ENCODE measurements at places on chromosomes 3 and 15.

DNA sequence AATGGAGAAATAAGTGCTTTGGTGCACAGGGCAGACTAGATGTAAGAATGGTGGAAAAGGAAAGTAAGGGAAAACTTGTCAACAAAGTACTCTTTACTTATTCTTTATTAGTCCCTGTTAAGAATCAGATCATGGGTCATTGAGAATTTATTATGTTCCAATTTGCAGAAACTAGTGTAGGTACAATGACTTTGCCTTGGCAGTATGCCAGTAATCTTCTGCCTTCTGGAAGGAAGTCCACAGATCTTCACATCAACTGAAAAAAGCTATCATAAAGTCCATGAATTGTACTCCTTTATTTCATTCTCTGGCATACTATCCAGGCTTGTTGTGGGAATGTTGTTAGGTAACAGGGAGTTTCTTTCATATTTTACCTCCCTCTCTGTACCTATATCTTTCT is 88.2 kb upstream of the FLNB start:
- DNase-seq, result no peak

DNA sequence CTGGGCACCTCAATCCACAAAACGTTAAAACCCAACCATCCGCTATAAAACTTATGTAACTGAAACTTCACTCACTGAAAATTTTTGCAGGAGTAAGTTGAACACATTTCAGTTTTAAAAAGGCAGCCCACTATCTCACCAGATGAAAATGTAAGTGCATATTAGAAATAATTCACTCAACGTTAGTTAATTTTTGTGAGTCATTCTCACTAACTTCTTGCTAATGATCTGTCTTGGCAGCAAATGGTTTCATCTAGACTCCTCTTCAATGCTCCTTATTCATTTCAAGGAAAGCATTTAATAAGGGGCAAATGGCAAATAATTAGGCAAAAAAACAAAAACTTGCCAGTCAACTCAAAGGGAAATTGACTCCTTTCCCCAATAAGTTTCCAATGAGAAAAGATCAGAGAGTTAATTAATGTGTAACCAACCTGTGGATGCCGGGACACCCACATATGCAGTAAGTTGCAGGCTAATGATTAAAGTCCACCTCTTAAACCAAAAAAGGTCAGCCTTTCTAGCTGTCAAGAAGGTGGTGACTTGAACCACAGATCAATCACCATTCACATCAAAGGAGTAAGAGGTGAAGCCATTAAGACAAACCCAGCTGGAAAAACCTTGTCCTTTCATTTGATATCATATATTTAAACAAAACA is 22.9 kb upstream of the PRICKLE2 start:
- no peak for DNase-seq

DNA sequence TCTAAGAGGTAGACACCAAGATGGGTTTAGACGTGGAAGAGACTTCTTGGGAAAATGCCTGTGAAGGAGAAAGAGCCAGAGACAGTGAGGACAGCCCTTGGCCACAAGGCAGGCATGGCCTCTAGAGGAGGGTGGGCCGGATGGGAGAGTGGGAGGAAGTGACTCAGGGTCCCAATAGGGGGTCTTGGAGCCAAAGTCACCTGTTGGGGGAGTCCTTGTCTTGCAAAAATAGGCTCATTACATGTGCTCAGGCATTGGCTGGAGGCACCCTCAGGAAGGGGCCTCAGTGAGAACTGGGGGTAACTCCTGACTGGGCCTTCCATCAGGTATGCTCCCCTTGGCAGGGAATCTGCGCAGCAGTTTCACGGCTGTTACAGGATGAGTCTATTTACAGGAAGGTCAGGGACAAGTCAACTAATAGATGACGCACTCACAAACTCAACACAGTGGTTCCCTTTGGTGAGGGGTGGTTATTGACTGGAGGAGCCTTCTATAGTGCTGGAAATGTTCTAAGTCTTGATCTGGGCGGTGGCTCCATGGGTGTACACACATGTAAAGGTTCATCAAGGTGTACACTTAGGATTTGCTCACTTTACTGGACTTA is 259.6 kb downstream of the XXYLT1 start:
- DNase-seq, result no peak

DNA sequence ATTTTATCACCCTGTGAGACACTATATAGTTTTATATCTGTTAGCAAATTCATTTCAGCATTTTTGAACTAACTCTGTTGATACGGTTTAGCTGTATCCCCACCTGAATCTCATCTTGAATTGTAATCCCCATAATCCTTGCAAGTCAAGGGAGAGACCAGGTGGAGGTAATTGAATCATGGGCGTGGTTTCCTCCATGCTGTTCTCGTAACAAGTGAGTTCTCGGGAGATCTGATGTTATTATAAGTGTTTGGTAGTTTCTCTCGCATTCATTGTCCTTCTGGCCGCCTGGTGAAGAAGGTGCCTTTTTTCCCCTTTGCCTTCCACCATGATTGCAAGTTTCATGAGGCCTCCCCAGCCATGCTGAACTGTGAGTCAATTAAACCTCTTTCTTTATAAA is 53.2 kb upstream of the TMC3 start:
- DNase-seq, result no peak

- DNase-seq, result no peak
Observed at GRCh38 chr3:56771376-56771775, 30.4 kb downstream of the ARHGEF3 start.

DNA sequence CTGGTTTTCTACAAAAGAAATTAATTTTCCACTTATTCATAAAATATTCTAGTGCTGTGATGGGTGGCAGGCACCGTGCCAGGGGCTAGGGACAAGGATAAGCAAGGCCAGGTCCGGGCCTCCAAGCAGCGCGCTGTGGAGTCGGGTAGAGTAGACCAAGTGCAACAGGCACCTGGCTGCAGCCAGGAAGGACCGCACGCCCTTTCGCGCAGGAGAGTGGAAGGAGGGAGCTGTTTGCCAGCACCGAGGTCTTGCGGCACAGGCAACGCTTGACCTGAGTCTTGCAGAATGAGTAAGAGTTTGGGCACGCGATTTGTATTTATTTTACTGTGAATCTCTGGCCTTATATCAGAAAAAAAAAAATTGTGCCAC is at the start of gene CASR:
Gene CASR (plus strand): TSS at position 148 of the 372 bp plus-strand sequence. CDS start 70,522 bp downstream, outside the sequence.
- DNase-seq, result peak; percentile 6

GRCh38 chr15:33788906-33789540 is 179.3 kb upstream of the CHRM5 start:
- no peak for DNase-seq

DNA sequence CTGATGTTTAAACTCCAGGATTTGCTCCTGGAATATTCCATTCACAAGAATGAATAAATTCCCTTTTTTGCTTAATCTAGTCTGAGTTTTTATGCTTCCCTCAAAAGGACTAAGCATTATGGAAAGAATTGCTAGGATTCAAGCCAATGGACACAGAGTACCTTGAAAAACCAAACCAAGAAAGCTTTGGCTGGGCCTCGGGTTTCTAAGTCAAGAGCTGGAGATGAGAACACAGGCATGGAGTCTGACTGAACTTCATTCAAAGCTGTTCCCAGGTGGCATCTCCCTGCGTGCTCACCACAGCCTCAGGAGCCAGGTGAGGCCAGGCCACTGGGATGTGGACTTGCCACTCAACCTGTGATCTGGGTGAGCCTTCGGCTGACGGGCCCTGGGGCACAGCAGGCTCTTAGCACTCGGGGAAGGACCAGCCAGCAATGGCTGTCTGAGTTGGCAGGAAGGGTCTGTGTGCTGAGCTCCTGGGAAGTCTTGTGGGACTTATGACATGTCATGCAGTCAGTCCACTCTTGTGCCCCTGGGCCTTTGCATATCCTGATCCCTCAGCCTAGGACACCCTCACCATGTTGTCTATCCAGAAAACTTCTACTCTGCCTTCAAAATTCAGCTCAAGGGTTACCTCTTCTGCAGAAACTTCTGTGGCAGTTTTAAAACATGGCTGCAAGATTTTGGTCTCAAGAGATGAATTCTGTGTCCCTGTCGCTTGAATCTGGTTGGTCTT is 21.8 kb downstream of the CRABP1 start:
- DNase-seq, result no peak

DNA sequence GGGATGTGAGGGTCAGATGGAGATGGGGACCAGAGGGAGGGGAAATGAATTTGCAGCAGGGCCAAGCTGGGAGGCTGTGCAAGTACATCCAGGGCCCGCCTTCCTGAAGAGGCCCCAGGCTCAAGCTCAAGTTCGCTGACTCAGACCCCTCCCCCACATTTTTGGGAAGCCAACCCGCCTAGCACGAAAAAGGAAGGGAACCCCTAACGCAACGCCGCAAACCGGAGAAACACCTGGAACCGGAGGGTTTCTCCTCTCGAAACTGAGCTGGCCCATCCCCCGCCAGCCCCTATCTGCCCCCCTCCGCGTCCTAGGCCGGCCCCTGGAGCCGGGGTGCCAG is 624 bp downstream of the AP3B2 start:
- no peak for DNase-seq

DNA sequence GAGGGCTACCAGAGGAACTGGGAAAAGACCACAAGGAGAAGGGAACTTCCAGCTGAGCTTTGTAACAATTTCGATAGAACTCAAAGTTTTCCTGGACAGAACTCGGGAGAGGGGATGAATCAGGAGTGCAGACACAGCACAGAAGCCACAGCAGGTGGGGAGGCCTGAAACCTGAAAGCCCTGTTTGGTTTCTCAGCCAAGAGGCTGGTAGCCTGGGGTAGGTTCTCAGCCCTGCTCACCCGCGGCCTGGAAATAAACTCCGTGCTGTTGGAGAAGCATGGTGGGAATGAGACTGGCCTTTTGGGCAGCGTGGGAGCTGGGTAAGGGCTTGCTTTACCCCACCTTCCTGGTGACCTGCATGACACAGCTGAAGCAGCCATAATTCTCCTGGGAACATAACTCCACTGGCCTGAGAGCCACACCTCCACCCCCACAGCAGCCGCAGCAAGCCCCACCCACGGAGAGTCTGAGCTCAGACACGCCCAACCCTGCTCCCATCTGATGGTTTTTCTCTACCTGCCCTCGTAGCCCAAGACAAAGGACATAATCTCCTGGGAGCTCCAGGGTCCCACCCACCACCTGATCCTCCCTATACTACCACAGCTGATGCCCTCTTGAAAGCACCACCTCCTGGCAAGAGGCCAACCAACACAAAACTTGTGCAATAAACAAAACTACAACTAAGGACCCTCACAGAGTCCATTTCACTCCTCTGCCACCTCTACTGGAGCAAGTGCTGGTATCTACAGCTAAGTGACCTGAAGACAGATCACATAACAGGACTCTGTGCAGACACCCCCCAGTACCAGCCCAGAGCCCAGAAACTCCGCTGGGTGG is 52.5 kb upstream of the CHRM5 start:
- no peak for DNase-seq

DNA sequence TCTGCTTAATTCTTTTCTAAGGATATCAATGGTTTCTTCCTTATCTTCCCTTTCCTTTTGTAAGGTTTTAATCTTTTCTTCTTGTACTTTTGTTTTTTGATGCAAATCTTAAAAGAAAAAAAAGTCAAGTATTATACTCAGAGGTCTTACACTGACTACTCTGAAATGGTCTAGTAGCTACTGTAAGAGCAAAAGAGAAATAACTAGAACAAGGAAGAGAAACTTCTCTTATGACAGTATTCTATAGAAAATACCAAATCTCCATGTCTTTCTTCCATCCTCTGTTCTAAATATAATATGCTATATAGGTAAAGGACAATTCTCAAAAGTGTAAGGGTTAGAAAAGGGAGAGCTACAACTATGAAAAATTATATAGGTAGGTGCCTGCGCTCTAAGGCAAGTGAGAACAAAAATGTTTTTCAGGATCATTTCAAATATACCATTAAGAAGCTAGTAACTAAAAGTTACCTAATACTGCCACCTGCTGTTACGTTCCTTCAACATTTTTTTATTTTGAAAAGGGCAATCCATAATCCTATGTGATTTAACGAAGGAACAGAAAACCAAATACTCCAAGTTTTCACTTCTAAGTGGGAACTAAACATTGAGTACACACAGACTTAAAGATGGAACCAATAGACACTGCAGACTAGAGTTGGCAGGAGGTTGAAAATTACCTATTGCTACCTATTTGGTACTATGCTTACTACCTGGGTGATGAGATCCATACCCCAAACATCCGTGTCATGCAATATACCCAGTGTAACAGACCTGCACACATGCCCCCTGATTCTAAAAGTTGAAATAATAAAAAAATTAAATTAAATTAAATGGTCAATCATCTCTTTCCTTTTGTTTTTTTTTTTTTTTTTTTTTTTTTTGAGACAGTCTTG is 36.7 kb downstream of the CIP2A start:
- no peak for DNase-seq

DNA sequence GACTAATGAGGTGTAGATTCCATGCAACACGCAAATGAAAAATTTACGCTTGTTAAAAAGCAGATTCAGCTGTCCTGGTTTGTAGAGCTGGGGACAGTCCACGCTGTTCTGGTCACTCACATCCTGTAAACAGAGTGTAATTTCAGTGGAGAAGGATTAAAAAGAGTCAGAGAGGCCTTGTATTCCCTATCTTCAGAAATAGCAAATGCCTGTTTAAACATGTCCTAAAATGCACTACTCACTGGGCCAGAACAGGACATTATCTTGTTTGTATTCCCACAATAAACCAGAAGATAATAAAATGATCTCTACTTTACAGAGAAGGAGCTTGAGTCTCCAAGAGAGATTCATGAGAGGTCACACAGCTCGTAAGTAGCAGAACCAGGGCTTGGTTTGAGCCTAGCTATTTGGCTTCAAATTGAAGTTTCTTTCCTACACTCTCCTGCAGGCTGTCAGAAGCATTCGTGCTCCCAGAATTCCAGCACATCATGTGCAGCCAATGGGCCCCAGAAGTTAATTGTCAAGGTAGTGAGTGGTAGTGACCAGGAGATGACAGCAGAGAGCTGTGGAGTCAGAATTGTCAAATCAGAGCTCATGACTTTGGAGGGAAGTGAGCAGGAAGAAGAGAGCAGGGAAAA is 242.5 kb downstream of the ATP8B4 start:
- DNase-seq, result no peak

GRCh38 chr3:59660376-59660775 is 610.6 kb upstream of the CFAP20DC start:
- DNase-seq, result no peak

DNA sequence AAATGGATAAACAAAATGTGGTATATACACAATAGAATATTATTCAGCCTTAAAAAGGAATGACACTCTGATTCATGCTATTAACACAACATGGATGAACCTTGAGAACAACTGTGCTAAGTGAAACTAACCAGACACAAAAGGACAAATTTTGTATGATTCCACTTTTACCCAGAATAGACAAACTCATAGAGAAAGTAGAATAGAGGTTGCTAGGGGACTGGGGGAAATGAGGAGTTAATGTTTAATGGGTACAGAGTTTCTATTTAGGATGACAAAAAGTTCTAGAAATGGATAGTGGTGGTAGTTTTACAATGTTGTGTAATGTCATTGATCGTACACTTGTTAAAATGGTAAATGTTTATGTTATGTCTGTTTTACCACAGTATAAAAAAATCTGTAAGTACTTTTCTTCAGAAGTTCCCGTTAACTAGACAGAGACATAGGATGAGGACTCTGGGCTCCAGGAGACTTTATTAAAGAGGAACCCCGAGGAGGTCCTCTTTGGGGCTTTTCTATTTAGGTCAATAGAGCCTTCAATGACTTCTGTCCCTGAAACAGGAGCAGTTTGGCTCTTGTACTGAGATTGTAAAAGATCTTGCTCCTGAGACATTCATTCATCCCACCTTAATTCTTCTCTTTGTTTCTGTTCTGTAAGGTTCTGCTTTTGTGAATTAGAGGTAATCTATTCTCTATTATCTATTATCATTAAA is 24.5 kb downstream of the ABHD6 start:
- no peak for DNase-seq

Data from GM12892 (cell line).